Activated naive CD4-positive, alpha-beta T cell treated with anti-CD3 and anti-CD28 coated beads, Interleukin-2, amount 50 U/mL, for 72 hours (primary cell): ENCODE measurements at places on chromosomes 12 and 14.

DNA sequence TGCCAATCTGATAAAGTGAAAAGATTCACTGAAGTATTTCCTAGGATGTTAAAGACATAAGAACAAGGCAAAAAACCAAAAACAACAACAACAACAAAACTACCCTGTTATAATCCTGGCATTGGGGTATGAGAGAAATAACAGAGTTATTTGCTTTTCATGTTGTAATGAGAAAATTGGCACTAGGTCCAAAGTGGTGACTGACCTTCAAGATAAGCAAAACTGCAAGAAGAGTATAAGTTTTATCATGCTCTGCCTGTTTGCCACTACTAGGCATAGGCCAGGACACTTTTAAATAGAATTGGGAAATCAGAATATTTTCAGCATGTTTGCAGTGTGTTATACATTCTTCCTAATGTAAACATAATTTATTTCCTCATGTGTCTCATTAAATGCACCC is 140.1 kb upstream of the CPM start:
- no peak for DNase-seq

DNA sequence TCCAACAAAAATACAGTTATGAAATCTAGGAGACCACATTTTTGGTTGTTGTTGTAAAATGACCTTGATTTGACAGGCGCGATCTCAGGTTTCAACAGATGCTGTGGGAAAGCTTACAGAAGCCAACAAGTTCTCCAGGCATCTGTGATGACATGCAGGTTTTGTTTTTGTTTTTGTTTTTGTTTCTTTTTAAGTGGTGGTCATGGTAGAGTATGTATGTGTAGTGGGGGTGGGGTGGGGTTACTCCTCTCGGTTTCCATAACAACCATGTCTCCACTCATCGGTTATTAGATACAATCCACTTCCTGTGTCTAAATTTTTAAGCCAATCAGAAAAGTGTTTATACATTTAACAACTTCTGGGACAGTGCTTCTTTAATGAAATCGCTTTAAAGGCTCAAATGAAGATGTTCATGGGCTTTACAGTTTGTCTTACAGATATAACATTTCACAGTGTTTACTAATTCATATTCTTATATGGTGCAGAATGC is 199.9 kb upstream of the FOXN3 start:
- no peak for DNase-seq

- DNase-seq = no peak
Observed at GRCh38 chr12:111435661-111436201, 30.0 kb downstream of the SH2B3 start.

DNA sequence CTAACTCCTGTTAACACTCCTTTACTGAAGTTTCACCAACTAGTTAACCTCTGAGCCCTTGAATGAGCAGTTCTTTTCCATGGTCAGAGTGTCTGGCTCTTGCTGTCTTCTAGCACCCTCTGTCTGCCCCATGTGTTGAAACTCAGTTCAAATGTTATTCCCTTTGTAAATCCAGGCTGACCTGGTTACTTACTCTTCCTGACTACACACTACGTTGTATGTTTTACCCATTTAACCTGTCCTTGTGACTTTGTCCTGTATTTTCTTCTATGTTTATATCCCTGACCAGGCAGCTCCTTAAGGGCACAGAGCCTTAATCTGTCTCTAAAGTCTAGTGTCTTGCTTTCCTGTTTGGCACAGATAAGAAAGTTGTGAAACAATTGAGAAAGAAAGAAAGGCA is 389.0 kb upstream of the RPL10L start:
- DNase-seq = no peak

DNA sequence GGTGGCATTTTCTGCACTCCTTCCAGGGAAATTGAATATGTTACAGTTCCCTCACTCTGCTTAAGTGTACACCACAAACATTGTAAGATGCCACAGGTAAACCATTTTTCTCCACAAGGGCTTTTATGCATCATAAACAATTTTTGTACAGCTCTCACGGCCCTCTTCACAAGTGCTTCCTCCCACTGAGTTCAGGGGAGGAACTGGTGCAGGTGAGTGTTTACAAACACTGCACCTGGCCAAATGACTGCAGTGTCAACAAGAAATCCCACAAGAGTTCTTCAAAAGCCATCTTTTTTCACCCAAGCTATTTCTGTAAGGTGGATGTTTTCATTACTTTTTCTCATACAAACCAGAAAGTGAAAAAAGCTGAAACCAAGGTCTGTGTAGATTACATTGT is 973.2 kb downstream of the AACS start:
- no peak for DNase-seq

DNA sequence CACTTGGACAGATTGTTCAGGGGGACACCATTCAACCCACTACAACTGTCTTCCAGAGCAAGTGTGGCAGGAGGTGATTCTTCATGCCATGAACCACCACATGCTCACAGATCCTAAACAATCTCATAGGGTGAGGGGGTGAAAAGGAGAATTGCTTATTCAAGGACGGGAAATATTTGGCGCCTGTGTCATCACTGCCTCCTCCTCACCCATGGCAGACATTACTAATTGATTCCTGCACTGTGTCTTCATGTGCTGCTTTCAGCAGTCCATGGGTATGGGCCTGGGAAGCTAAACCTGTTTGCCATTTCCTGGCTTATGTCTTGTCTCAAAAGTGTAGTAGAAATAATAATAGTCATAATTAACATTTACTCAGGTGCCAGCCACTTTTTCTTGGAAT is 31.3 kb downstream of the MMAB start:
- DNase-seq = no peak
